ENCODE measurements at places on chromosomes 5 and 9.

- no peak for DNase-seq
These were observed 44.4 kb upstream of the PRRC2B start for GRCh38 chr9:131349522-131349880.

DNA sequence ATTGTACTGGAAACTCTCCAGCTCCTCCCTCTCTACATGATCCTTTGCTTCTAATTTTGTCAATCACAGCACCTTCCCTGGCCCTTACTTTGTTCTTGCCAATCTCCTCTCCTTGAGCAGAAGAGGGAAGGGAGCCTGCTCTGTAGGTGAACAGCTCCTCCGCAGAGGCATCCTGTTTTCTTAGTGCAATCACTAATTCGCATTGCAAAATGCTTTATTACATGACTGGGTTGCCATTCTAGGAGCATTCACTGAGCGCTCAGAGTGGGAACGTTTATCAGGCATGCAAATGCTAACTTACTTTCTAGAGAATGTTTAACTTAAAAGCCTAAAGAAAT is 416 bp upstream of the SNX18 start:
- DNase-seq: peak; percentile 49

DNA sequence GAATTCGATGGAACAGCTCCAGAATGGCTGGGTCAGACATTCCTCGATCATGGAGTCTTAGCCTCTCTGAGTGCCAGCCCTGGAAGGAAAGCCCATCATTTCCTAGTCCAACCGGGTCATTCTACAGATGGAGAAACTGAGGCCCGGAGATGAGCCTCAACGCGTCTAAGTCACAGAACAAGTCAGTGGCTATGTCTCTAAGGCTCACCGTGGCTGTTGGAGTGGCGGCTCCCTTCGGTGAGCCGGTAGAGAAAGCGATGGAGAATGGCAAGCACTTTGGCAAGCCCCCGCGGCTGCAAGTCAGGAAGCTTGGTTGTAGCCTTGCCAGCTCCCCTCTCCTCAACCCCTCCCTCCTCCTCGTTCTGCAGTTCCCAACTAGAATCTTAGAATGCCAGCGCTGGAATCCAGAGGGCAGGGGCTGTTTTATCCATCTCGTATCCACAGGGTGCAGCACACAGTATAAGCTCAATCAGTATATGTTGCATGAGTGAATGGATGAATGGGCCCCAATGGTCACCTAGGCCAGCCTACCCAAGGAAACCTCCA is 438 bp upstream of the ARSI start:
- no peak for DNase-seq

GRCh38 chr9:129138476-129139232 is 27.4 kb downstream of the PTPA start:
- no peak for DNase-seq

DNA sequence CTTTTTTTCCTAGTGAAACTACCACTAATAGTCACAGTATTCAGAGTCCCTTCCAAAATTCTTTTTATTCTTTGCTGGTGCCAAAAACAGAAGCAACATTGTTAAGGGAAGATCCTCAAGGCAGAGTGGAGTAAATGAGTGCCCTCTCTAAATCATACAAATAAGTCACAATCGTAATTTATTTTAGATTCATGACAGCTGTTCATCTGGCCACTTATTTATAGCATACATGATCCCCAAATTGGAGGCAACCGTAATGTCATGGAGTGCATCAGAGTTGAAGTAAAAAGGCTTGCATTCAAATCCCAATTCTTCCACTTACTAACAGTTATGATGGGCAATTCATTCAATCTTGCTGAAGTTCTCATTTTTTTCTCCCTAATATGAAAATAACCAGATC is 33.4 kb downstream of the POLK start:
- DNase-seq: no peak

- DNase-seq: peak; percentile 13
These were observed 35.0 kb downstream of the IPPK start for GRCh38 chr9:92634712-92635605.

DNA sequence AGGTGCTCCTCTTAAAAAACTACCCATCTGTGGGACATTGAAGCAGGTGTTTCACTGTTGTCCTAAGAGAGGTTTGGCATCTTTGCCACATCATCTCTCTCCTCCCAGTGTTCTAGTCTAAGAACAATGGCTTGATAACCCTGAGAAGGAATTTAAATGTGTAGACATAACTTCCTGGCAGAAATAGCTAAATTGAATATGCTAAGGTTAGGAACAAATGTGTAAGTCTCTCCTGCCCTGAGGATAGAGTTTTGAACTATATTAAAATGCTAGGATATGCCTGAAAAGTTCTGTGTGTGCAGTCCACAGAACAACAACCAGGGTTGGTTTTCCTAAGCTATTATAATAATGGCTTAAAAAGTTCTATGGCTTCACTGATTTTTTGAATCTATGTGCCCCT is 106.6 kb downstream of the LRRC70 start:
- DNase-seq: no peak

DNA sequence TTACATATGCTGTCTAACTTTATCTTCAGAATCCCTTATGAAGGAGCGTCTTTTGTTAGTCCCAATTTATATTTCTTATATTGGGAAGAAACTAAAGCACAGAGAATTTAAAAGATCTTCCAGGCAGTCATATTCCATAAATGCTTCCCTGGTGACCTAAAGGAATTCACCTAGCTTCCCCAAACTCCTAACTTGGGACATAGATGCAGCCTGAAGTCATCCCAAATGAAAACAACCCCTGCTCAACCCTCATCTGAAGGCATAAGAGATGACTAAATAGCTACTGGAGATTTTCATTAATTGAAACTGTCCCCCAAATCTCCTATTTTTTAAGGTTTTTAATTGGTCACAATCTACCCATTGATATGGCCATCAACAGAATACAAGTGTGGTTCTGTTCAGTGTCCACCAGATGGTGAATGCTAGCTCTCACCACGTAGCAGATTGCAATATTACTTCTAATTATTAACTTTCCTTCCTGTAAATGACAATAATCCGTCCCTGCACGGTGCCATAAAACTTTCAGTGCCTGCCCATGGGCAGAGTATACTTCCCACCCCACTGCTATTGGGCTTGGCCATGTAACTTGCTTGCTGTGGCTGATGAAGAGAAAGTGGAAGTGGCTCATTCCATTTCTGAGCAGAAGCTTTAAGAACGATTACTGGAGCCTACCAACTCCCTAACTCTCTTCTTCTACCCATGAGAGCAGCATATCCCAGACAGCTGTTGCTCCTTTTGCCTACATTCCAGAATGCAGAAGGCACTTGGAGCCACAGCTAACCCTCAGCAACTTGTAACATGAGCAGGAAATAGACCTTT is 18.7 kb downstream of the PRUNE2 start:
- DNase-seq: no peak

DNA sequence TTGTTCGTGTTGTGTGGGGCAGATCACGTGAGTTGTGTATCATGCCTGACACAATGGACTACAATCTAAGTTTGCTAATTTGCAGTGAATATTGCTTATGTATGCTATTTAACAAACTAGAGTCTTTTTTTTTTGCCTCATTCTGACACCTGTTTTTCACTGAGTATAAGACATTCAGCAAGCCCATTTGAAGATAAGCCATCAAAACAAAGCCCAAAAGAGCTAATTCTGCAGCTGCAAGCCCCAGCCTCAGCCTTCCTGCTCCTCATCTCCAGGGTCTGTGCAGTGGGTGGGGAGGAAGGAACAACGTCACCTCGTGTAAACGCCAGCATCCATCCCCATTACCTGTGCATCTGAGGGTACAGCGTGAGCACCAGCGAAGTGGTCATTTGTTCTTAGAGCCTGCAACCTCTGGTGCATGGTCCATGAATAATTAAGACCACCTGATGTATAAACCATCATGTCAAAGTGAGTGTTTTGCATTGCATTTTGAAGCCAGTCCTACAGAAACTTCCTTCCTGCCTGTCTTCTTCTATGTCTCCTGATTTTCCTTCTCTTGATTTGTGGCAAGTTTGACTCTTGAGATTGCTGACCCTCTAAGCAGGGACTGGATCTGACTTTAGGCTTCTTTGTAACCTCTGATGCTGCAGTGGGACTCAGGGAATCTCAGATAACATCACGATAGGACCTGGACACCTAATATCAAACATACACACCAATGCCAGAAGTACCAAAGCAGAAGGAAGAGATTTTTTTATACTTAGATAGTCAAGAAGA is 73.2 kb downstream of the FGF1 start:
- no peak for DNase-seq

DNA sequence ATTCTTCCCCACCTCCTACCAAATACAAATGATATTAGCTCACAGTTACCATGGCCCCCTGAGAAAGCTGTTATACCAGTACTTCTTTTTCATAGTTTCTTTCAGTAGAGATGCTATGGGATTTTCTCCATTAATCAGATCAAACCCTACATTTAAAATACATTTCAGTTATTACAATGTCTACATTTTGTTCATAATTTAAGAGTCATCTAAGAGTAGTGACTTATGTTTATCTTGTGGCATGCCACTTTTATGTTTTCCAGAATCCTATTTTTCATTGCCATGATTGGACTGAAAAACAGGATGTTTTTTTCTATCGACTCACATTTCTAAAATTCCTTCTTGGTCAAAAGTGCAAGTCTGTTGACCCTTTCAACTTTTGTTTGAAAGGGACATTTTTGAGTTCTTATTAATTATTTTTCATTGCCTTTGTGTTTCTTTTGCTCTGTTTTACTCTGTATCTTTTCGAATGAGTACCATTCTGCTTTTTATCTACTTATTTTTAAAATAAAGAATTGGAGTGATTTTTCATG is 77.4 kb upstream of the ANXA1 start:
- no peak for DNase-seq

DNA sequence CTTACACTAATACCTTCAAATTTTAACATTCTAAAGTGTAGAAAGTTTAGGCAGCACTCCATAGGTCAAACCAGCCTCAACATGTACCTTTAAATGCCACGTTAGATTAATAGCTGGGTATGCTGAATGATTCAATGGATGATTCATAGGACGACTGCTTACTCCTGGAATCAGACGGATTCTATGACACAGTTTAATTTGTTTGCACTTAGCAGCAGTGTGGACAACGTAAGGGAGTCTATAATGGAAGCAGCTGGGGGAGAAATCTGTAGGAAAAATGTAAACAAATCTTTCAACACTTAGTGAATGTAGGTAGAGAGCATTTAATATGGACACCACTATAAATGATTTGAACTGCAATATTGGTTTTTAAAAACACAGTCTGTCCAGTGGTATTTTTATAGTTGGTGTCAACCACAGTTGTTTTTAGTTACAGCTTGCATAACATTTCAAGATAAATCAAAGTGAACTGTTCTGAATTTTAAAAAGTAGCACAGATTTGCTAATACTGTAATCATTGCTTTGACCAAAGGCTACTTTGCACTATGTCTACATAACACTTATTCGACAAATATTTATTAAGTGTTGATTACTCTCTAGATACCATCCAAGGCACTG is 701.5 kb upstream of the MEF2C start:
- no peak for DNase-seq

DNA sequence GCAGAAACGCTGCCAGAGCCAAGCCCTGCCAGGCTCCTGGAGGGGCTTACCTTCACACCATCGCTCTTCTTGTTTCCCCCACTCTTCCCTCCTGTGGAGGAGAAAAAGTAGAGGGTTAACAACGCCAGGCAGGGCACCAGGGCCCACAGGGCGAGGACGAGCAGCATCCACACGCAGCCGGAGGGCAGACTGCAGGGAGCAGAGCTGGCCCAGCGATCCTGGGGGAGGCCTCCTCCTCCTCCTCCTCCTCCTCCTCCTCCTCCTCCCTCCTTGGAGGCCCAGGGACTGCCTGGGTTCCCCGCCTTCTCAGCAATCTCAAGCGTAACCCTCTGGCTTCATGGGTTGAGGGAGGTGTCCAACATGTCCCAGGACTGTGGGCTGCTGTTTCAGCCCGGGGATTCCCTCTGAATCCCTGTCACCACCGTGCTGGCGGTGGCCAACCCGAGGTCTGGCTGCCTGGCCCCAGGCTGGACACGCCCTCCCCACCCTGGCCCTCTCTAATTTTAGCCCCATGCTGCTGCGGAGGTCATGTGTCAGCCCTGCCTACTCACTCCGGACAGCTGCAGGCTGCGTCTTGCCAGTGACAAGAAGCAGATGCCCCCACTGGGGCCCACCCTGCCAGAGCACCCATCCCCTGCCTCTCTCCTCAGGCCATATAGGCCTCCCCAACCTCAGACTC is 44.3 kb downstream of the CAMK2A start:
- DNase-seq: no peak

DNA sequence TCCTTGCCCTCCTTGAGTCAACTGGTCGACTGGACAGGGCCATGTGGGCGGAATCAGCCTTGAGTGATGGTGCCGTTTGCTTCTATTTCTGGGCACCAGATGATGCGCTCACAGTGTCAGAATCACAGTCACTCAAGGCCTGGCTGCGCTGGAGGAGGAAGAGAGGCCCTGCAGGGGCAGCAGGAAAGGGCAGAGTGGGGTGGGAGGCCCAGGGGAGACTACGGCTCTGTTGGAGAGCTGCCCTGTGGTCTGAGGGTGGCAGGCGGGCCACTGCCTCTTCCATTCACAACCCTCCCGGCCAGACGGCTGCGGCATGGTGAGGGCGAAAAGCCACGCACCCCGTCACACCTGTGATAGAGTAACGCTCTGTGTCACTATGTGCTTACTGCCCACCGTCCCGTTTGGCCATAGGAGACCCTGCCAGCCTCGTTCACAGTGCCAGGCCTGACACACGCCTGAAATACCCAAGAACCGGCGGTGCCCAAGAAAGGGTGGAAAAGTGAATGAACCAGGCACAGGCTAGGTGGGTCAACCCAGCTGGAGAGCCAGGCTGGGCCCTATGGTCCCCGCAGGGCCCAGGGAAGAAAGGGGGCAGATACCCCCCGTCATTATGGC is 9.9 kb downstream of the PLPP7 start:
- DNase-seq: no peak

DNA sequence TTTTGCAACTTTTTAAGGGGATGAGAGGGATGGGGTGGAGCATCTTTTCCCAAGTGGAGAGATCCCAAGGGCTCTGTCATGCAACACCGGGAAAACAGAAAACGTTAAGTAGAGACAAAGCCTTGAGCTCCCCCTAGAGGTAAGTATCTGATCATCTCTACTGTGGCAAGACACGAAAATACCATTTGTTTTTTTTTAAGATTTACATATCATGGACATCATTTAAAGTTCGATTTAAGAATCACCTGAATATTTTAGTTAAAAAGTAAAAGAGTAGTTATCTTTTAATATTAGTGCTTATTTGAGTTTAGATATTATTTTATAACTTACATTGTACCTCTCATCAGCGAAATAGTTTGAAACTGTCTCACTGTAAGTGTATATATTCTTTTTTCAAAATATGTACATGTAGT is 200.4 kb downstream of the LRRC70 start:
- peak; percentile 67 for DNase-seq

GRCh38 chr9:102101723-102102122 is 363.3 kb upstream of the GRIN3A start:
- DNase-seq: no peak

All from NCI-H524 (cell line).